ENCODE measurements at places on chromosomes 1 and 21.

DNA sequence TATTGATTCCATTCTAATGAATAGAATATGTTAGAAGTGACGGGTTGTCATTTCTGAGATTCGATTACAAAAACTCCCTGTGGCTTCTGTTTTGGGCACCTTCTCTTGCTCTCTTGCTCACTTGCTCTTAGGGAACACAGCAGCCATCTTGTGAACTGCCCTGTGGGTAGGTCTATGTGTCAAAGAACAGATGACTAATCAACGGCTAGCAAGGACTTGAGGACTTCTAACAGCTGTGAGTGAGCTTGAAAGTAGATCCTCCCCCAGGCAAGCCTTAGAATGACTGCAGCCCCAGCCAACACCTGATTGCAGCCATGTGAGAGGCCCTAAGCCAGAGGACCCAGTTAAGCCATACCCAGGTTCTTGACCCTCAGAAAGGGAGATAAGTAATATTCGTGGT is 49.3 kb downstream of the AZIN2 start:
- peak; percentile 61 for DNase-seq

GRCh38 chr1:185016880-185017279 is 28.5 kb upstream of the RNF2 start:
- DNase-seq, result no peak

- peak; percentile 48 for DNase-seq
These were observed 22.4 kb downstream of the CNIH4 start for GRCh38 chr1:224378855-224379631.

DNA sequence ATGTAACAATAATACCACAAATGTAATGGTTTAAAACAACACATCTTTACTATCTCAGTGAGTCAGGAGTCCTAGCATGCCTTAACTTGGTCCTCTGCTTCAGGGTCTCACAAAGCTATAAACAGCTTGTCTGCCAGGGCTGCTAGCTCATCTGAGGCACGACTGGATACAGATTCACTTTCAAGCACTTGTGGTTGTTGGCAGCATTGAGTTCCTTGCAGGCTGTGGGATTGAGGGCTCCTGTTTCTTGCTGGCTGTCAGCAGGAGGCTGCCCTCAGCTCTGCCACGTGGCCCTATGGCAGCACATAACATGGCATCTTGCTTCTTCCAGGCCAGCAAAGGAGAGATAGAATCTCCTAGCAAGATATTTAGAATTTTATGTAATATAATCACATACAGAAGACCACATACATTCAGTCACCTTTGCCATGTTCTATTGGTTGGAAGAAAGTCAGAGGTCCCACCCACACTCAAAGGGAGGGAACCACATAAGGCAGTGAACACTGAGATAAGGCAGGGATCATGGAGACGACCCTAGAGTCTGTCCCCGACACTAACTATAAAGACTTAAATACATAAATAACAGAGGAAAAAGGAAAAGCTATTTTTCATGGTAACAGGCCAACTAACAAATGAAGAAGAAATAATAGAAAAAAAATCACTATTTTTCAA is 18.9 kb upstream of the IPP start:
- no peak for DNase-seq

DNA sequence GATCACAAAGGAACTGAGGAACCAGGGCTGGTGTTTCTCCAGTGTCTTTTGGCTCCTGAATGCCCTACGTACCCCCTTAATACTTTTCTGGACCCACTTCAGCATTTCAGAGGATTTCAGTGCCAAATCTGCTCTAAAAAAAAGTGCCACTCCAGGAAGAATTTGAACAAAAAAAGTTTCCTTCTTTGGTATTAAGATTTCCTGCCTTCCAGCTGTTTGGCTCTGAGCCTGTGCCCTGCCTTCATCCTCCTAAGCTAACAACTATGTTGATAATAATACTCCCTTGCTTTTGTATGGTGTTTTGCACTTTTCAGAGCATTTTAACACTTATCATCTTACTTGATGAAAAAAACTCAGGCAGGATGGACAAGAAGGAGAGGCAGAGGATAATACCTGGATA is 11.0 kb upstream of the RIMS3 start:
- no peak for DNase-seq

GRCh38 chr1:209672705-209673630 is 2.2 kb upstream of the G0S2 start:
- DNase-seq, result peak; percentile 87

GRCh38 chr1:29412591-29412990 is 176.3 kb downstream of the PTPRU start:
- DNase-seq, result no peak

GRCh38 chr1:38889589-38889988 is 8.2 kb upstream of the GJA9 start:
- DNase-seq, result no peak

GRCh38 chr1:23395849-23396248 is 26.2 kb upstream of the ZNF436 start:
- DNase-seq, result no peak

- no peak for DNase-seq
These were observed 6.3 kb downstream of the SLC9A1 start for GRCh38 chr1:27148591-27148990.

GRCh38 chr1:101798417-101798816 is 198.3 kb downstream of the OLFM3 start:
- DNase-seq, result no peak

DNA sequence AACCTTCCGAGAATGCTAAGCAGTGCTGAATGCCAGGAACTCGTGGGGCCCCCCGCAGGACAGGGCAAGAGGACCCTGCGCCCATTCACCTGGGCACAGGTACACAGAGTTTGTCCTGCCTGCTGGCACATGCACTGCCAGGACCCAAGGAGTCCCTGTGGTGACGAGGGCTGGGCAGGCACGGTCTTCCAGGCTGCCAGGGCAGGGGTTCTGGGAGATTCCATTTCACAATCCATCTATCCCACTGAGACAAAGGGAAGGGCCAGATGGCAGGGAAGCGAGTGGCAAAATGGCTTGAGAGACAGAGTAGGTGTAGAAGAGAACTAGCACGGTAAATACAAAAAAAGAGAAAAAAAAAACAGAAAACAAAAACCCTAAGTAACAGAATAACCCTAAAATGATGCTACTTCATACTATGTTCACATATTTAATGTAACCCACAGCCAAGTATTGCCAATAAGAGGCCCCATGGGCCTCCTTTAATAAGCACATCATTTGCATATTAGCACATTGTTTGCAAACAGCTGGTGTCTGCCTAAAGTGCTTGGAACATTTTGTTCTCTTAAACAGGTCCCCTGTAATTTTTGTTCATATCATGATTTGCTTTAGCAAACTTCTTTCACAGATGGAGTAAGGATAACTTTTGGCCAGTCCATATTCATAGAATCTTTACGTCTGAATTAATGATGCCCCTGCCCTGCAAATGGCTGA is 83.8 kb downstream of the STUM start:
- no peak for DNase-seq

- DNase-seq, result no peak
These were observed 5.2 kb downstream of the MFAP2 start for GRCh38 chr1:16975211-16975610.

DNA sequence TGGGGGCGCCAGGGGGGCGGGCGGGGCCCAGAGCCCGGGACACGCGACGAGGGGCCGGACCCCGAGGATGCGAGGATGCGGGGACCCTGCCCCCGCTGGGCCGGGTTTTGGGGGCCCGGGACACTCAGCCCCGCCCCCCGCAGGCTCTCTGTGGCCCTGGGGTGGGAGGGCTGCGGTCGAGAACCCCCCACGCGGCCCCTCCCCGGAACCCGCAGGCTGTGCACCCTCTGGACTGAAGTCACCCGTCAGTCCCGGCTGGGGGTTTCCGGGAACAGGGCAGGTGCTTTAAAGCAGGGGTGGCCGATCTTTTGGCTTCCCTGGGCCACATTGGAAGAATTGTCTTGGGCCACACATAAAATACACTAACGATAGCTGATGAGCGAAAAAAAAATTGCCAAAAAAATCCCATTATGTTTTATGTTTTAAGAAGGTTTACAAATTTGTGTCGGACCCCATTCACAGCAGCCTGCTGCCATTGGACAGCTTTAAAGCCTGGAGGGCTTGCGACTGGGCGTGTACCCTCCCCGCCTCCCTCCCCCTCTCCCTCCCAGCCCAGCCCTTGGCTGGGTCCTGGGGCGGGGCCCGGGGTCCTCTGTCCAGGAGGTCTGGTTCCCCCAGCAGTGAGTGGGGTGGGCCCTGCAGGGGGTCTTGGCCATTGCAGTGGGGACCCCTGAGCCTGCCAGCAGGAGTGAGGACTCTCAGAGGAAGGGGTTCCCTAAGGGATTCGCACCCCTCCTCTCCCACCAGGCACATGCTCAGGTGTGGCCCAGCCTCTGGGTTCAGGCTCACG is 21.6 kb upstream of the C1orf159 start:
- peak; percentile 75 for DNase-seq

GRCh38 chr1:57208741-57209302 is 215.0 kb downstream of the DAB1 start:
- DNase-seq, result no peak

DNA sequence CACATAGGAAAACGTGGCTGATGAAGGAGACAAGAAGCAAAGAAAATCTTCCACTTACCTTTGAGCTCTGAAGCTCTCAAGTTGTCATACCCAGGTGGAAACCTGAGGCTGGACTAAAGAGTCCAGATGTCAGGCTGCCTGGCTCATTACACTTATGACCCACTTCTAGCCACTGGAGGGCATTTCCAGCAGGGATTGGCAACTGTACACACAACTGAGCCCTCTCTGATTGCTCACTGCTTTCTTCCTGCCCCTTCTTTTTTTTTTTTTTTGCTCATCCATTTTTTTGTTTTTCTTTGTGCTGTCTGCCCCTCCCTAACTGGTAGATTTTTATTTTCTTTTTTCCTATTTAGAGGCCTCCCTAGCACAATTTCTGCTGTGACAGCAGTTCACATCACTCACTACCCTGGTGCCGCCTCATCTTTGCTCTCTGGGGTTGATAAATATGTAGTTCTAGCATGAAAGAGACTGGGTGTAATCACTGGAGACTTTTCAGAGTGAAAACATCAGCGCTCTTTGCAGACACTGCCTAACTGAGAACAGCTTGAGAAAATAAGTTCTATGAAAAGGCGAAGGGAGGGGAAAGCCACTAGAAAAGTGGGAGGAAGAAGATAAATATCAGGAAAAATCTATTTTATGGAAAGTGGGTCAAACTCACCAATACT is 334.5 kb downstream of the NUF2 start:
- no peak for DNase-seq

GRCh38 chr1:58664881-58665280 is 35.0 kb downstream of the MYSM1 start:
- DNase-seq, result no peak

- DNase-seq, result no peak
These were observed 49.8 kb downstream of the SKI start for GRCh38 chr1:2277741-2278488.

DNA sequence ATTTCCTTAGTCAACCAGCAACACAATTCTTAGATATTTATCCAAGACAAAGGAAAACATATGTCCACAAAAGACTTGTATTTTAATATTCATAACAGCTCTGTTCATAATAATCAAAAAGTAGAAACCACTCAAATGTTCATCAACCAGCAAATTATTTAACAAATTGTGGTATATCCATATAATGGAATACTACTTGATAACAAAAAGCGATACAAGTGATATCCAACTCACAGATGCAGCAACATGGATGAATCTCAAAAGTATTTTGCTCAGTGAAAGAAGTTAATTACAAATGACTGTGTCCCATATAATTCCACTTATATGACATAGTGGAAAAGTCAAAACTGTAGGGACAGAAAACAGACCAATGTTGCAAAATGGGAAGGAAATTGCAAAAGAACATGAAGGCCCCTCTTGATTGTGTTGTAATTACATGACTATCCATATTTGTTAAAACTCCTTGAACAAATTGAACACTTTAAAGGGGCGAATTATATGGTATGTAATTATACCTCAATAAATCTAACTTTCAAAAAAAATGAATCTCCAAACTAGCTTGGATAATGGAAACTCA is 116.9 kb downstream of the EDEM3 start:
- no peak for DNase-seq

GRCh38 chr1:8145545-8146202 is 119.6 kb upstream of the ERRFI1 start:
- peak; percentile 49 for DNase-seq

DNA sequence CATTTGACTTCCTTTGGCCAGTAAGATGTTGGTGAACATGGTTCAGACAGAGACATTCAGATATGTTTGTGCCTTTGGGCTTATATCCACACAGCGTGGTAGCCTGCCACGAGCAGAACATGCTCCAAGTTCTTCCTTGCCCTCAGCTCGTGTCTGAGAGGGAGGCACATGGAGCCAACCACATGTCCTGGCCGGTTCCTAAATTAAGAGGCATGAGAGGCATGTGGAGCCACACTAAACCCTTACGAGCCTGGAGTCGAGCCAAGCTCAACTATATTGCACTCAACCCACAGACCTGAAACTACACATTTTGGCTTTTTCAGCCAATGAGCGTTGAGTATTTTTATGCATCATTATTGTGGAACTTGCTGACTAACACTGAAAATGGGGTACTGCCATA is 133.7 kb upstream of the KCNK1 start:
- DNase-seq, result peak; percentile 39

DNA sequence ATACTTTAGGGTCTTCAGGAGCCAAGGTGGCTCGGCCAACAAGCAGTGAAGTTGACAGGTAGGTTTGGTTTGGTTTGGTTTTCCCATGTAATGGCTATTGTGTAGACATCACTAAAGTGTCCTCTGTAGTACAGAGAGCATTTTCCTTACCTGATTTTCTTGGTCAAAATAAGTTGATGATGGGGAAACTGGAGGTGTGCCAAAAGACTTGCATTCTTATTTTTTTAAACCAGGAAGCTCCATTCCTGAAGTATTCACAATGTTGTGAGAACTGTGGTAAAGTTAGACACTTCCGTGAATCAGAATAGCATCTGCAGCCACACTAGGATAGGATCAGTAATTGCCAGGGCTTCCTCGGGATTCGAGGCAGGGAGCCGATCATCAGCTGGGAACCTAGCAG is 2.9 kb downstream of the ZBTB37 start:
- DNase-seq, result no peak
